Right lung (tissue), 10 donors: ENCODE measurements at places on chromosomes 13 and 19. TPM values are rescaled to one million over a fixed set of nuclear protein-coding genes. Genes with fewer than 3 reads are reported as not detected.

ZNF208 gene
- 2.0 TPM for polyA plus RNA-seq

TBCB gene
- 147 TPM for polyA plus RNA-seq

FFAR3 gene
- polyA plus RNA-seq: 0.39 TPM

UPF3A gene
- polyA plus RNA-seq: 162 TPM

POGLUT2 gene
- 34.6 TPM for polyA plus RNA-seq

CBY2 gene
- polyA plus RNA-seq: not detected

C1QTNF9B gene
- 0.98 TPM for polyA plus RNA-seq

CEACAM3 gene
- not detected for polyA plus RNA-seq

PSG4 gene
- not detected for polyA plus RNA-seq

LILRA5 gene
- 0.71 TPM for polyA plus RNA-seq

FUT2 gene
- polyA plus RNA-seq: 3.2 TPM

CLEC11A gene
- polyA plus RNA-seq: 36.1 TPM
